ENCODE measurements at places on chromosomes 6 and 20. TPM values are rescaled to one million over a fixed set of nuclear protein-coding genes. Genes with fewer than 3 reads are reported as not detected.
A peak's percentile ranks its signal among the peaks of the same experiment; 100 is the strongest.

DNA sequence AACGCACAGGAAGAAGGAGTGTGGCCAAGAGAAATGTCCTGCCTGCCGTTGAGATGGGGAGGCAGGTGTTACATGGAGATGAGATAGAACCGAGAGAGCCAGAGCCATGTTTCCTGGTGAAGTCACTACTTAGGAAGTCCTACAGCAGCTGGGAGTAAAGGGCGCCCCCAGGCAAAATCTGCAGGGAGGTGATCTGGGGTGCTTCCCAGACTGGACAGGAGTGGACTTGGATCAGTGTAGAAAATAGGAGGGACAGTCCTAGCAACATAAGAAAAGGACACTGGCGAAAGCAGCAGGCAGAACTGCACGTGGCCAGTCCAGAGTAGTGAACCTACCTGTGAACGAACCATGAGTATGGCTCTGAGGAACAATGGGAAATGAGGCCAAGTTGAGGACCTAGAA, 85.3 kb downstream of the CD164 start:
- H3K4me1 ChIP-seq: no peaks in the 10 kb centered on the region
- H3K4me3 ChIP-seq: no peak overlapping the region
- no peaks in the 10 kb centered on the region for H3K36me3 ChIP-seq
- H3K27me3 ChIP-seq: no peaks in the 10 kb centered on the region
- DNase-seq: no peak
- H3K27ac ChIP-seq: no peak overlapping the region

GRCh38 chr20:35489717-35490116, 34.3 kb downstream of the CEP250 start:
- H3K27me3 ChIP-seq: no peaks in the 10 kb centered on the region
- H3K4me3 ChIP-seq: peak overlapping the region; percentile 98
- peaks cover 44% of the 10 kb centered on the region for H3K4me1 ChIP-seq

DNA sequence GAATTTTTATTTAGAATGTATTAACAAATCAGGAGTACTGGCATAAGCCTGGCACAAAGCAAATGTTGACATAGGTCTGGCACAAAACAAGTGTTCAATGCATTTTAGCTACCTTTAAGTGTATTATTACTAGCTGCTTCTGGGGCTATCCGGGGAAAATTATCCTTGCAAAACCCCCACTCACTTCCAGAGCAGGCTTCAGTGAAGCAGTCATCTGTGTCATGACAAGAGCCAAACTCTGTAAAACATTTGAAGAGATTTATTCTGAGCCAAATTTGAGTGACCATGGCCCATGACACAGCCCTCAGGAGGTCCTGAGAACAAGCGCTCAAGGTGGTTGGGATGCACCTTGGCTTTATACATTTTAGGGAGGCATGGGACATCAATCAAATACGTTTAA, 6.4 kb upstream of the TRIM38 start:
- no peak for DNase-seq
- no peaks in the 10 kb centered on the region for H3K27me3 ChIP-seq
- H3K36me3 ChIP-seq: peaks cover 24% of the 10 kb centered on the region
- H3K27ac ChIP-seq: no peak overlapping the region
- H3K4me1 ChIP-seq: peaks cover 34% of the 10 kb centered on the region

- DNase-seq: peak; percentile 75
- no peak overlapping the region for H3K4me3 ChIP-seq
- H3K4me1 ChIP-seq: peaks cover 88% of the 10 kb centered on the region
- peaks cover 61% of the 10 kb centered on the region for H3K36me3 ChIP-seq
Measured at GRCh38 chr6:90068264-90068663, 174.0 kb downstream of the GJA10 start.

DNA sequence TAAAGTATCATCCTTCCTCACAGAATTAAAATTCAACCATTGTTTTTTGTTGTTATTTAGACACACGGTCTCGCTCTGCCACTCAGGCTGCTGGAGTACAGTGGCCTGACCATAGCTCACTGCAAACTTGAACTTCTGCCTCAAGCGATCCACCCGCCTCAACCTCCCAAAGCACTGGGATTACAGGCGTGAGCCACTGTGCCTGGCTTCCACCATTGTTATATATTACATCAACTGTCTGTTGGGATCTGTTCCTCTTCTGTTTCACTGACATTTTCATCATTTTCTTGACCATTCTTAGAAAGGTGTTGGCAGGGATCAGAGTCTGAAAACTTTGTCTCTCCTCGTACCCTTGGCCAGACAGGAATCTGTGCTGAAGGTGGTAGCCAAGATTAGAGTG, 21.3 kb upstream of the TULP1 start:
- H3K27me3 ChIP-seq: peaks cover 3% of the 10 kb centered on the region
- no peaks in the 10 kb centered on the region for H3K36me3 ChIP-seq
- no peak overlapping the region for H3K4me3 ChIP-seq
- no peak for DNase-seq
- H3K4me1 ChIP-seq: peaks cover 2% of the 10 kb centered on the region
- H3K27ac ChIP-seq: no peak overlapping the region

DNA sequence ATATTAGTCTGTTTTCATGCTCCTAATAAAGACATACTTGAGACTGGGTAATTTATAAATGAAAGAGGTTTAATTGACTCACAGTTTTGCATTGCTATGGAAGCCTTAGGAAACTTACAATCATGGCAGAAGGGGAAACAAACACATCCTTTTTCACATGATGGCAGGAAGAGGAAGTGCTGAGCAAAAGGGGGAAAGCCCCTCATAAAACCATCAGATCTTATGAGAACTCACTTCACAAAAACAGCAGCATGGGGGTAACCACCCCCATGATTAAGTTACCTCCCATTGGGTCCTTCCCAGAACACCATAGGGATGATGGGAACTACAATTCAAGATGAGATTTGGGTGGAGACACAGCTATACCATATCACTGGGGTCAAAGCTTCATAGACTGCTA, 254.2 kb downstream of the ERMARD start:
- peaks cover 12% of the 10 kb centered on the region for H3K36me3 ChIP-seq
- H3K4me3 ChIP-seq: no peak overlapping the region
- peaks cover 2% of the 10 kb centered on the region for H3K27me3 ChIP-seq
- H3K27ac ChIP-seq: no peak overlapping the region

GRCh38 chr6:142760152-142760551, 184.8 kb downstream of the HIVEP2 start:
- H3K27me3 ChIP-seq: no peaks in the 10 kb centered on the region
- H3K4me1 ChIP-seq: peaks cover 36% of the 10 kb centered on the region
- DNase-seq: no peak
- H3K36me3 ChIP-seq: peaks cover 65% of the 10 kb centered on the region
- H3K27ac ChIP-seq: no peak overlapping the region

DNA sequence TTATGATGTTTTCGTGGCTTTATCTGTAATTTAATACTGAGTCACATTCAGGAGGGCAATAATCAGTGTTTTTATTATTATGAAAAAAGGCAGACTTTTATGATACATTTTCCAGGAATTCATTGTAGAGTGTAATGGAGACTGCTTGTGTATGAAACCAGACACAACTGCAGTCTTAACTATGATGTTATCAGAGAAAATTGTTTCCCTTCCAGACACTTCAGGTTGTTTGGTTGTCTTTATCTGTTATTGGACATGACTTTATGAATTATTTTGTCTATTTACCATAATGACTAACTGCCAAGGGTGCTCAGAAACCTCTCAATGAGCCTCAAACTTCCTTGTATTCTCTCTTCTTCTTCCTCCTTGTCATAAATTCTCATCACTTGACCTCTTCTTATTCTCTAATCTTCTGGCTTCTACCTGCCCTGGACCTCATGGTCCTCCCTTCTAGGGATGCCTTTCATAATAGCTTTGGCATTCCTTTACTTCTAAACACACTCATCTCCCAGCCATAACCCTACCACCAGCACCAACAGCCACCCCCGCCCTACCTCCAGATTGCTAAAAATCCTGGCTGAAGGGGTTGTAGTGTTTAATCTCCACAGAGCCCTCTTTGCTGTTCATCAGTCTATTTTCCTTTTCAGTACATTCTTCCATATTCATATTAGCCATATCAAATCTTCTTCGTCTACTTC, 492.5 kb downstream of the CDKAL1 start:
- DNase-seq: no peak
- no peak overlapping the region for H3K27ac ChIP-seq
- H3K4me3 ChIP-seq: no peak overlapping the region
- H3K4me1 ChIP-seq: no peaks in the 10 kb centered on the region
- peaks cover 45% of the 10 kb centered on the region for H3K36me3 ChIP-seq

DNA sequence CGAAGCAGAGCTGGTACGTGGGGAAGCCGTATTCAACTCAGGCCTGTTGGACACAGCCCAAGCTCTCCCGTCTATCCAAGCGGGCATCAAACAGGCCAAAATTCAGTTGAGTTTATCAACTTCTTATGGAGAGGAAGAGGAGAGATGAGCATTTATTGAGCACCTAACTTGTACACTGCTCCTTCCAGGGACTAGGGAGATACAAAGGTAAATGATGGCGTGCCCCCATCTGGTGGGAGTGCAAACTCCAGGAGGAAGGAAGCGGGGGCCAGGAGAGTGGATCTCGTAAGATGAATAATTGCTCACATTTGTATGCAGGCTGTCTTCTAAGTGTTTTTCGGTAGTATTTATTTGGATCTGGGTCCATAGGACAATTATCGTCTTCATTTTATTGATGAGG, 146.6 kb downstream of the SOBP start:
- H3K27ac ChIP-seq: no peak overlapping the region
- no peaks in the 10 kb centered on the region for H3K36me3 ChIP-seq
- H3K4me3 ChIP-seq: no peak overlapping the region
- peaks cover 56% of the 10 kb centered on the region for H3K27me3 ChIP-seq

GRCh38 chr6:24145690-24146131, 19.7 kb downstream of the NRSN1 start:
- H3K27me3 ChIP-seq: peaks cover 8% of the 10 kb centered on the region

DNA sequence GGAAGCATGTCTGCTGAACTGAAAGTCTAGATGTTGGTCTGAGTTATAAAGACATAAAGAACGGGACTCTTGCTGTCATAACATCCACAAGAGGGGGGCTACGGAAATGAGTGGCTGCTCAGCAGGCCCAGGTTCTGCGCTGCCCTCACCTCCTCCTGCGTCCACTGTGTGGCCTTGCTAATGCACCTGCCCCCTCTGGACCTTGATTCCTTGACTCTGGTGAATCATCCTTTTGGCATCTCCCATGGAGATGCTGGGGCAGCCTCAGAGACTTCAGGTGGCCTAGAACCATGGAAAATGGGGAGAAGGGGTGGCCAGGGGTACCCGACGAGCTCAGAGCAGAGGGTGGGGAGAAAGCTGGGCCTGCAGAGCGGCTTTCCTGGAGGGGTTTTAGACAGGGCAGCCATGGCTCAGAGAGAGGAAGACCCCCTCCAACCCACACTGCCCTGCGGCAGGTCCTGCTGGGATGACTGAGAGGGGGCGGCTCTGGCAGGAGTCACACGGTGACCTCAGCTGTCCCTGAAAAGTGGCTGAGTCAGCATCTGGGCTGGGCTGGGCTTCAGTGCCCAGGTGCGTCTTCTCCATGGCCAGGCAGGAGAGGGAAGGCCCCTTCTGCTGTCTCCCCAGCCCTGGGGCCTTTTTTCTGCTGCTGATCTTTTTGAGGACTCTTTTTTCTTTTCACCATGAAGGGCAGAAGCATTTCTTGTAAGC, 46.9 kb downstream of the DLGAP4 start:
- no peaks in the 10 kb centered on the region for H3K36me3 ChIP-seq
- H3K27ac ChIP-seq: no peak overlapping the region
- peaks cover 3% of the 10 kb centered on the region for H3K27me3 ChIP-seq
- DNase-seq: no peak
- no peaks in the 10 kb centered on the region for H3K4me1 ChIP-seq

DNA sequence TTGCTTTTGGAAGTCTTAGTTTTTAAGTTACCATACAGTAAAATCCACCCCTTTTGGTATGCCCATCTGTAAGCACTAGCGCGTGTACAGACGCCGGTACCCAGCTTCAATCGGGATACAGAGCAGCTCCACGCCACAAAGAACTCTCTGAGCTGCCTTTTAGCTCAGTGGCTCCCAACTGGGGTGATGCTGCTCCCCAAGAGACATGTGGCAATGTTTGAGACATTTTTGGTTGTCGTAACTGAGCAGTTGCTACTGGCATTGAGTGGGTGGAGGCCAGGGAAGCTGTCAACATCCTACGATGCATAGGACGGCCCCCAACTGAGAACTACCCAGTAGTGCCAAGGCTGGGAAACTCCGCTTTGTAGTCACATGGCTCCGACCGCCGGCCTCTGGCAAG, 73.3 kb downstream of the BMP7 start:
- peaks cover 13% of the 10 kb centered on the region for H3K27me3 ChIP-seq
- no peaks in the 10 kb centered on the region for H3K36me3 ChIP-seq
- no peak for DNase-seq
- H3K27ac ChIP-seq: no peak overlapping the region
- H3K4me3 ChIP-seq: no peak overlapping the region

DNA sequence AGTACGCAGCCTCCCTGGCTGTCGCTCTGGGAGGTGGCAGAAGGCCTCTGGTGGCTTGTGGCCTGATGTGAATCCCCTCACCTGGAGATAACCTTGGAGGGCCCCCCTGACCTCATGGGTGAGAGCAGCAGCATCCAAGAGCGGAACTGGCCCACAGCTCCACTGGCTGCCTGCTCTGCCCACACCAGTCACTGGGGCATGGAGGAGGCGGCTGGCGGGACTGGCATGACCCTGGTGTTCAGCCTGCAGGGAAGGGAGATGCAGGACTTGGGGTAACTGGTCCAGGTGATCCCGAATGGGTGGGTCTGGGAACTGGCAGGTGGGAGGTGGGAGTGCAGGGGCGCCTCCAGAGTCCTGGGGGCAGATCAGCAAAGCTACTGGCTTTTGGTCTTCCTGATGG, 10.6 kb upstream of the DSN1 start:
- H3K27me3 ChIP-seq: no peaks in the 10 kb centered on the region
- no peak overlapping the region for H3K4me3 ChIP-seq
- H3K36me3 ChIP-seq: no peaks in the 10 kb centered on the region
- DNase-seq: no peak
- no peaks in the 10 kb centered on the region for H3K4me1 ChIP-seq
- H3K27ac ChIP-seq: no peak overlapping the region

- H3K4me1 ChIP-seq: no peaks in the 10 kb centered on the region
- no peaks in the 10 kb centered on the region for H3K36me3 ChIP-seq
- no peak overlapping the region for H3K27ac ChIP-seq
- no peak overlapping the region for H3K4me3 ChIP-seq
Measured at GRCh38 chr20:45919542-45920399, 7.8 kb upstream of the PLTP start.

- H3K36me3 ChIP-seq: peaks cover 18% of the 10 kb centered on the region
- peaks cover 6% of the 10 kb centered on the region for H3K4me1 ChIP-seq
- no peaks in the 10 kb centered on the region for H3K27me3 ChIP-seq
- no peak overlapping the region for H3K4me3 ChIP-seq
Measured at GRCh38 chr6:36469946-36470345, 27.1 kb downstream of the KCTD20 start.

GRCh38 chr20:60224914-60225313, 266.7 kb downstream of the CDH26 start:
- H3K4me3 ChIP-seq: no peak overlapping the region
- H3K27ac ChIP-seq: no peak overlapping the region
- no peaks in the 10 kb centered on the region for H3K36me3 ChIP-seq
- no peaks in the 10 kb centered on the region for H3K4me1 ChIP-seq
- no peaks in the 10 kb centered on the region for H3K27me3 ChIP-seq
- peak; percentile 39 for DNase-seq

- H3K36me3 ChIP-seq: no peaks in the 10 kb centered on the region
- H3K27ac ChIP-seq: no peak overlapping the region
- no peak for DNase-seq
- H3K4me3 ChIP-seq: no peak overlapping the region
Measured at GRCh38 chr6:7674291-7674690, 51.6 kb upstream of the BMP6 start.

Gene SPEF1
- total RNA-seq: not detected

Gene TUBB2B
- total RNA-seq: 0.12 TPM

Gene PDYN
- not detected for total RNA-seq

Gene SLC35D3
- not detected for total RNA-seq

Gene OXT
- total RNA-seq: not detected

Gene PRSS35
- total RNA-seq: not detected

Measured in activated naive CD4-positive, alpha-beta T cell treated with anti-CD3 and anti-CD28 coated beads for 36 hours (primary cell).